Stimulated activated memory B cell treated with anti-CD40 and anti-IgM and Interleukin-4, amounts not matched to agents 10 μg/mL and 1 μg/mL and 100 μg/mL, for 72 hours (primary cell): ENCODE measurements at places on chromosomes 16 and 17.
A peak's percentile ranks its signal among the peaks of the same experiment; 100 is the strongest.

GRCh38 chr16:11494029-11494428 lies 92.7 kb downstream of the LITAF start:
- ATAC-seq, result peak; percentile 47

- ATAC-seq, result no peak
Measured at GRCh38 chr17:67400193-67400592, 23.1 kb downstream of the PITPNC1 start.

- peak; percentile 99 for ATAC-seq
Measured at GRCh38 chr17:41930009-41930832, at the start of gene ODAD4. Gene ODAD4, plus strand, starts transcription at chr17:41930617. Its CDS starts 107 bp downstream, at chr17:41930724.

DNA sequence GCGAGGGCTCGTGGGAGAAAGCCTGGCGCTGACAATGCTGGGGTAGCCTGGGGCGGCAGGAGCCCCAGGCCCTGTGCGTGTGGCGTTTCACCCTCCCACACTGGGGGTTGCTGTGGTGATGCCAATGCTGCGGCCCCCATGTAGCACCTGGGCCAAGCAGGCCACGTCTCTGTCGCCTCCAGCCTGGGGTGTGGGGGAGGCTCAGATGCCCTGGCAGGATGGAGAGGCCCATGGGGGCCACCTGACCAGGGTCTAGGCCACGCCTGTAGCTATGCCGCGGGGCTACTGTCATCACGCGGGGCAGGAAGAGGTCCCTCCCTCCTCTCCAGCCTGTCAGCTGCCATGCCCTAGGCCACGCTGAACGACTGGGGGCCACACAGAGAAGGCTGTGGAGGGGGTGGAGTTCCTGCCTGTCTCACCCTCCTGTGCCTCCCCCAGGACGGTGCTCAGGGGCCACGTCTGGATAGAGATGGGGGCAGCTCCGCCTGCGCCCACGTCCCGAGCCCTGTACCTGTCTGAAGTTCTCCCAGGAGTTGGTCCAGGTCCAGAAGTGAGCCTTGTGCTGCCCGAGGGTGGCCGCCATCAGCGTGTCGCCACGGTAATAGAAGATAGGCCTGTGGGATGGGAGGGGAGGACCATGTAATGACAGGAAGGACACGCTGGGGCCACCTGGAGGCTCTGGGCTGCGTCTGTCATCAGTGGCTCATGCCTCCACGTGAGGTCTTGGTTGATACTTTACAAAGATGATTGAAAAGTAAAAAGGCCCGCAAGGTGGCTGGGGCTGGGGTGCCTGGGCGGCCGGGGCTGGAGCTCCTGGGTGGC lies 12.7 kb upstream of the APRT start:
- no peak for ATAC-seq

GRCh38 chr16:81006211-81006812 lies 373 bp downstream of the CMC2 start:
- peak; percentile 53 for ATAC-seq

GRCh38 chr16:31440516-31441184 lies 1.9 kb downstream of the ZNF843 start:
- no peak for ATAC-seq

DNA sequence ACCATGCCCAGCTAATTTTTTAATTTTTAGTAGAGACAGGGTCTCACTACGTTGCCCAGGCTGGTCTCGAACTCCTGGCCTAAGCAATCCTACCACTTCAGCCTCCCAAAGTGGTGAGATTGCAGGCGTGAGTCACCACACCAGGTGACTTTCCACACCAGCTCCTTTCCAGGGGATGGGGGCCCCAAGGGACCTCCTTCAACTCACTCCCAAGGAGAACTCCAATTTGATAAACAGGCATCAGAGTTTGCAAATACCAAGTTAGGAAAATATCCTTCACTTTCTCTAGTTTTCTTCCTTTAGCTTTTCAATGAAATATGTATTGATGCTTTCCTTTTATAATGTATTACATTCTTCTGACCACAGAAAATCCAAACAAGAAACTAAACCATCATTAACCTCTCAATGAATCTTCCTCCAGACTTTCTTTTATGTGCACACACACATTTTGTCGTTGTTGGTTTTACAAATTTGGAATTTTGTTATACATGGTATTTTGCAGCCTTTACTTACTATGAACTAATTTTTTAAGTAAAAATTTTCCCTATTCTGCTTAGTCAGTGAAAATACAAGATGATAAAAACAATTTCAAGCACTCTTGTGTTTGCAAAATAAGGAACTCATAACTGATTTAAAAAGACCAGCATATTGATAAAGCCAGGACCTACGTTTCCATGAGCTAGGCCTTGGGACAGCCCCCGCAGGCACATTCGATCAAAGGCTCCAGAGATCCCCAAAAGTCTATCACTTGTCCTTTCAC lies 32.0 kb downstream of the GAS7 start:
- ATAC-seq, result no peak

DNA sequence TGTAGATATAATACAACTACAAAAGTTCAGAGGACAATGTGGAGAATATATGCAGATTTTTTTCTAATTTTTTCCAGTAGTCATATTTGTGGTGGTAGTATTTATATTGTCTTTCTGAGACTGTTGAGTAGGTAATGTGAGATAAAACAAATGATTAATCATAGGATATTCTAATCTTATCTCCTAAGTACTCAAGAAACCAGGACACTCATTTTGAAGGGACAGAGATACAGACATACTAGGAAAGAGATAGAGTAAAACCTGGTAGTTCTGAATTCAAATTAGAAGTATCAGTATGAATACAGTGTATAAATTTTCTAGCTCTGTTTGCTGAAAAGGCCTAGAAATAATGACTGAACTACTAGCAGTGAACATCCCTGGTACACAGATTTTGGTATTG lies 141.7 kb upstream of the ASIC2 start:
- ATAC-seq, result no peak

- no peak for ATAC-seq
Measured at GRCh38 chr17:3690094-3690715, 5.8 kb downstream of the P2RX5 start.

GRCh38 chr17:72191921-72192799 lies 71.3 kb downstream of the SOX9 start:
- ATAC-seq, result no peak

GRCh38 chr17:45339646-45340605 lies 23.1 kb upstream of the MAP3K14 start:
- no peak for ATAC-seq

DNA sequence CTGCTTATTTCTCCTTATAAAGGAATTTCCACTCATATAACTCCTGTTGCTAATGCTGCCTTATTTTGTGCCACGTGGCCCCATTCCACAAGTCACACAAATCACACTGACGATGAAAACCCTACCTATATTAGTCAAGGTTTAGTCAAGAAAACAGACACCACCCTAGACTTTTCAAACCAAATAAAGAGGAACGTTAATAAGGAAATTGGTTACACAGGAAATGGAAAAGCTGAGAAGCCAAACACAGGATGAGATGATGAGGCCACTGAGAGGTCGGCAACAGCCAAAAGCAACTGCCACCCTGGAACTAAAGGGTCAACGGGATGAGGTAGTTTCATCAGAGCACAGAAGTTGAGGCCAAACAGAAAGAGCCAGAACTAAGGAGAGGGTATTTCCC lies 47.3 kb upstream of the ALOX12 start:
- ATAC-seq, result no peak

GRCh38 chr16:31361201-31362110 lies 6.5 kb downstream of the ITGAX start:
- no peak for ATAC-seq

DNA sequence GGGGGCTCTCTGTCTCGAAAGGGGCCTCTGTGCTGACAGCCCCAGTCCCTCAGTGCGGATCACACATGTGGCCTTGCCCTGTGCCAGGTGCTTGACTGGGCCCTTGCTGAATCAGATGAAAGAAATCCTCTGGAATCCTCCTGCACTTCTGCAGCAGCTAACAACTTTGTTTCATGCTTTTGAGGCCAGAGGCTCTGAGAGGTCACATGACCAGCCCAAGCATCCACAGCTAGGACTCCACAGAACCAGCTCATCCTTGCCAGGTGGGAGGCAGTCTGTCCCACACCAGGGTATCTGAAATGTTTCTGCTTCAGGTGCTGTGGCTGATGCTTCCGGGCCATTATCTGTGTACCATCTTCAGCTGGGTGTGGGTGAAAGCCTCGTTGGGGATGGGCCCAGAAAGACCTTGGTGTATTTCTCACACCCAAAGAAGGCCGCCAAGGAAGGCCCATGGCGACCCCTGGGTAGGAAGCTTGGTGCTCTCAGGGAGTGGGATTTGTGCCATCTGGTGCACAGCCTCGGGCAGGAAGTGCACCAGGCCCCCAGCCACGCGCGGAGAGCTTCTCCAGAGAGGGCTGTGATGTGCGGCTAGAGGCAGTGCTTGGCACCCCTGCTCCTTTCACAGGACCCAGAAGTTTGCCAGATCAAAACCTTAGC lies 143.8 kb downstream of the CLEC16A start:
- no peak for ATAC-seq

DNA sequence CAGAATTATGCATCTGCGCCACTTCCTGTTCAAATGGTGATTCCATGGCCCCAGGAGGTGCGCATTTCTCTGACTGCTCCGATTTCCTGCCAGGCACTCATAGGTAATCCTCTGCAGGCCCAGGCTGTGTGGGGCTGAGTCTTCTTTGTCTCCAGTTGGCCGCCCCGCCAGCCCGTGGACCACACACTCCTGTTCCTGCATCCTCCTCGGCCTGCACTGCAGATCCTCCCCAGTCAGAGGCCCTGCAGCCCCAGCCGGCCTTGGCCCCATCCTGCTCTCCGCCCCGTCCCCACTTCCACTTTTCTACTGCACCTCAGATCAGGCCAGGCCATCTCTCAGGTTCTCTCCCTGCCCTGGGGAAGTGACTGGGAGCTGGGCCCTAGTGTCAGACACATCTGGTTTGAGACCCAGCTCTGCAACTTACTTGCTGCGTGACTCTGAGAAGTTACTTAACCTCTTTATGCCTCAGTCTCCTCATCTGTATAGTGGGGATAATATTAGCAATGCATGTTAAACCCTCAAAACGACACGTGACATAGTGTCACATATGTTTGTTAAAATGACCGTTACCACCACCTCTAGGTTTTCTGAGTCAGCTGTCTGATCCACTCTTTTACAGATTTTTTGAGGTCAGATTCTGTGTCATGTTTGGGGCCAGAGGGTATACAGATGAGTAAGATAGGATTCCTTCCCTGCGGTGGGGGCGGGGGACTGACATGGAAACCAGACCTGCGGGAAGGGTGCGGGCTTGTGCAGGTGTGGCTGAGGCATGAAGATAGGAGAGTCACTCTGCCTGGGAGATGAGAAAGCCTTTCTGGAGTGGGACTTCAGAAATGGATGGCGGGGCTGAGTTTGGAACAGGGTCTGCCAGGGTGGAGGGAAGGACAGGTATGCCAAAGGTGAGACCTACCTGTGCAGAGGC lies 12.8 kb downstream of the RAB11FIP4 start:
- ATAC-seq, result peak; percentile 10

- no peak for ATAC-seq
Measured at GRCh38 chr16:48084826-48085225, 71.0 kb downstream of the ABCC12 start.

- peak; percentile 13 for ATAC-seq
Measured at GRCh38 chr17:42422958-42423712, at the start of gene CAVIN1. Gene CAVIN1, minus strand, starts transcription at chr17:42423256. Its CDS starts 159 bp downstream, at chr17:42423097.

GRCh38 chr17:65243838-65244625 lies 106.9 kb downstream of the RGS9 start:
- ATAC-seq, result no peak

DNA sequence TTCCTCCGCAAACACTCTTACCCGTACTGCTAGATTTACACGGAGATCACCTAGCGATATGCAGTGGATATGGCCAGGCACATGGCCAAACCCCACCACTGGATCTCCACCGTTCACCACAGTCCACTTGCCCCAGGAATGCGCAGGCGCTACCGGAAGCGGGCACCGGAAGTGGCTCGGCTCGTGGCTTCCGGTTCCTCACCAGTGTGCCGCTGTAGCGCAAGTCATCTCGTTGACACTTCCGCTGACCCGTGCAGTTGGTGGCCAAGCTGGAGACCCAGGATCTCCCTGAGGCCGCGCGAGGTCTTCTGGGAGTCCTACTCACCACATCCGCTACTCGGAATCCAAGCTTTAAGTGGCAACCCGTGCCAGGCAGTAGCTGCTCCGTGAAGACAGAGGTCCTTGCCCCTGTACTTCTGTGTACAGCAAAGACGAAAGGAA lies 11.5 kb downstream of the ZNF597 start:
- peak; percentile 77 for ATAC-seq

DNA sequence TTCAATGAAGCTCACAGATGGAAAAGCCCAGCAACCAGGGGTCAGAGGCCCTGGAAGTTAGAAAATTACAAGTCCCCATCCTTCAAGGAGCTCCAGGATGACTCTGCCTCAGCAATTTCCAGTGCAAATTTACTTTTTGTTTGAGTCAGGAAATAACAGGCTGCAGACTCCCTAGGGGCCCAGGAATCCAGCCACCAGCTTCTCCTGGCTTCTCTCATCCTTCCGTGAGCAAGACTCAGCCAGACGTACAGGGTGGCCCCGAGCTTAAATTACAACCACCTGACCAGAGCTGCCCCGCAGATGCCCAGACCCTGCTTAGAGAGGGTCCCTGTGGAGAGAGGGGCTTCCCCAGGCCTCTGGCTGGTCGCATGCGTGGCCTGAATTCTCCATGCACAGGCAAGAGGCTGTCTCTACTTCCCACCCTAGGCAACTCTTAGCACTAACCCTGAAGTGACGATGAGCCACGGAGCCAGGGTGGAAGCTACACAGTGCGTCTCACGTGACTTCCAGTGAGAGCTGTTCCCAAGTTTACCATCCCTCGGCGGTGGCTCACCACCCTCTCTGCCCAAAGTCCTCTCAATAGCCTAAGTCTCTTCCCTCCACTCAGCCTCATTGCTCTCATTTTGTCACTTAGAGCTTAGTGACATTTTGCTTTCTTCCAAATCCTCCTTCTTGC lies 27.1 kb downstream of the GPR142 start:
- no peak for ATAC-seq

- no peak for ATAC-seq
Measured at GRCh38 chr16:17014484-17015121, 456.2 kb downstream of the XYLT1 start.

DNA sequence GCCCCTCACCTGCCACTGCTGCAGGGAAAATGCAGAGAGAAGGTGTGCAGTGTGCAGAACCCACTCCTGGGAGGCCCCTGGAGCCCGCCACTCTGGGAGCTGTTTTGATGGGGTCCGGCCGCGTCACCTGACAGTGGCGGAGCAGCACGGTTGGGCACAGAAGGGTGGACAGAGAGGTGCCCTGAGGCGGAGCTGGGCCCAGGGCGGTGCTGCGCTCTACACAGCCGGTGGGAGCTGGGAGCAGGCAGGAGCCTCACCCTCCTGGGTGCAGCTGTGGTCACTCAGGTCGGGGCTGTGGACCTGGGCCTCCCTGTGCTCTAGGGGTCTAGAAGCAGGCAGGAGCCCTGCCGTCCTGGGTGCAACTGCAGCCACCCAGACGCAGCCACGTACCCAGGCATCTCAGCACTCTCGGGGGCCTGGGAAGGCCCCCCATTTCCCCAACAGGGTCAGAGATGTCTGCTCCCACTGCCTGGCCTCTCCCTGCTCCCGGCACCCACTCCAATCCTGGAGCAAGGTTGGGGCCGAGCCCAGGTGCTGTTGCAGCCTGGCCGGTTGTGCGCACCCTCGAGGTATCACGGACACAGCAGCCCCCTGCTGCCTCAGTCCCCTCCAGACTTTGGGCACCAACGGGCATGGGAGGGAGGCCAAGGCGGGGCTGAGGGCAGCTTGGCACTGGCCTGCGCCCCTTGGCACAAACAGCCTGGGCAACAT lies 304.4 kb upstream of the AXIN2 start:
- no peak for ATAC-seq
